ENCODE measurements at places on chromosomes 1 and 21. TPM values are rescaled to one million over a fixed set of nuclear protein-coding genes. Genes with fewer than 3 reads are reported as not detected.

DNA sequence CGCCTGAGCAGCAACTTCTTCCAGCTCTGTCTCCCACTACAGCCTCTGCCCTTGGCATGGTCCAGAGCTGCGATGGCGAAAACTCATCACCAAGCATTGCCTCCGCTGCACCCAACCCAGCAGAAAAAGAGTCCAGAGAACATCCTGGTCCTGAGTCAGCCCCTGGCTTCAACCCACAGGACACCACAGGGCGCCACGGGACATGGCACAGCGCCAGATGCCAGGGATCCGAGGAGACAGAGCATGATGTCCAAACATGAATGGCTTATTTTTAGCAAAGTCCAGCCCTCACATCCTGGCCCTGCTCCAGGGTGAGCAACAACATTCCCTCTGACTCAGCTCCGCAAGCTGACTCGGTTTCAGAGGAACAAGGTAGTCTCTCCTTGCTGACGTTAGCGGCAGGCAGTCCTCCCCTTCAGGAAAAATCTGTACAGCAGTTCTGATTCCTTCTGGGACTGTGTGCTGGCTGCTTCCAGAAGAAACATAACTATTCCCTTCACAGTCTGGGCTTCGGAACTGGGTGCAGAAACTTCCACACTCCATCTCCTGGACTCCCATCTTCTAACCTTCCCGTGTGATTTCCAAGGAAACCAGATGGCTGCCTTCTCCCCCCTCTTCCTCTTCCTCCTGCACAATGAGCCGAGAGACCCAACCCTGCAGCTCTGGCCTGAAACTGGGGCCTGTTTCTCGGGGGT, 131.3 kb downstream of the TOMM20 start:
- no peaks in the 10 kb centered on the region for H3K27me3 ChIP-seq
- H3K27ac ChIP-seq = peak overlapping the region; percentile 99
- H3K36me3 ChIP-seq = no peaks in the 10 kb centered on the region
- peak overlapping the region; percentile 53 for H3K4me3 ChIP-seq
- H3K4me1 ChIP-seq = peaks cover 46% of the 10 kb centered on the region

DNA sequence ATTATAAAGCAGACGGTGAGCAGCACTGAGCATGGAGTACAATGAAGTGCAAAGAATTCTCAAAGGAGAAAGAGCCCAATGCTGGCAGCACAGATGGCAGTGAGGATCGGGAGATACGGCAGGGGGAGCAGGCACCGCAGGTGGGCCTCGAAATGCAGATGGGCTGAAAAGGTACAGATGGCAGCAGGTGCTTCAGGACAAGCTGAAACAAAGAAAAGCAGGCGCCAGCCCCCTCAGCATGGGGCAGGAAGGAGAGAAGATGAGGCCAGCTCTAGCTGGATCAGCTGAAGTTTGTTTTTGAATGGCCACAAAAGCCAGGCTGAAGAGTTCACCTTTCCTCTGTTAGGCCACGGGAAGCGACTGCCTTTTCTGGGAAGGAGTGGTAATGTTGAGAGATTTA, 7.7 kb downstream of the CFAP298 start:
- peak; percentile 50 for DNase-seq
- H3K36me3 ChIP-seq = peaks cover 32% of the 10 kb centered on the region
- H3K4me1 ChIP-seq = no peaks in the 10 kb centered on the region
- no peak overlapping the region for H3K4me3 ChIP-seq
- H3K27ac ChIP-seq = no peak overlapping the region

DNA sequence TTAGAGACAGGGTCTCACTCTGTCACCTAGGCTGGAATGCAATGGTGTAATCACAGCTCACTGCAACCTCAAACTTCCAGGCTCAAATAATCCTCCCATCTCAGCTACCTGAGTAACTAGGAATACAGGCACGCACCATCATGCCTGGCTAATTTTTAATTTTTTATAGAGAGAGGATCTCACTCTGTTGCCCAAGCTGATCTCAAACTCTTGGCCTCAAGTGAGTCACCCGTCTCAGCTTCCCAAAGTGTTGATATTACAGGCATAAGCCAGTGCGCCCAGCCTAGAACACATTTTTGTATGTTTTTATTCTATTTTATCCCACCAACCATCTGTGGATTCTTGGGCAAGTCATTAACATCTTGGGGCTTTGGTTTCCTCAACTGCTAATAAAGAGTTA, 100.5 kb downstream of the AK5 start:
- peaks cover 22% of the 10 kb centered on the region for H3K4me1 ChIP-seq
- H3K36me3 ChIP-seq = no peaks in the 10 kb centered on the region
- H3K27me3 ChIP-seq = no peaks in the 10 kb centered on the region
- no peak overlapping the region for H3K4me3 ChIP-seq
- DNase-seq = no peak

DNA sequence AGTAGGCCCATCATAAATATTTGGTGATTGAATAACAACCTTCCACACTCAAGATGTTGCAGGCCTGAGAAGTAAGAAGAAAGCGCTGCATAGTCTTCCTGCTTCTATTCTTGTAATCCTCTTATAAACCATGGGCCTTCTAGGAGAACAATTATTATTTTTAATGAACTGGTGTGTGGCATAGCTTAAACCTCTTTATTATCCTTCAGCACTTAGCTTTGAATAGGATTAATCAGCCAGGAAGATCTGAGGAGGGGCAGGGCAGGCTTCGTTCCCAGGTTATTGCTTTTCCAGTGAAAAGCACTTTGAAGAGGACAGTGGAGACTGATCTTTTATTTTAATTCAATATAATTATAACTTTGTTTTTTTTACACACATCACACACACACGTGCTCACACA, 42.3 kb downstream of the KIF26B start:
- peaks cover 36% of the 10 kb centered on the region for H3K4me1 ChIP-seq
- no peak for DNase-seq
- no peaks in the 10 kb centered on the region for H3K27me3 ChIP-seq
- H3K27ac ChIP-seq = peak overlapping the region; percentile 15

GRCh38 chr1:160541622-160542302, 18.7 kb upstream of the SLAMF6 start:
- H3K4me3 ChIP-seq = no peak overlapping the region
- DNase-seq = no peak
- H3K36me3 ChIP-seq = no peaks in the 10 kb centered on the region

GRCh38 chr1:155191904-155192303, 15.8 kb downstream of the THBS3 start:
- peaks cover 4% of the 10 kb centered on the region for H3K36me3 ChIP-seq
- peaks cover 47% of the 10 kb centered on the region for H3K4me1 ChIP-seq
- peak; percentile 87 for DNase-seq
- H3K4me3 ChIP-seq = no peak overlapping the region
- H3K27me3 ChIP-seq = no peaks in the 10 kb centered on the region

DNA sequence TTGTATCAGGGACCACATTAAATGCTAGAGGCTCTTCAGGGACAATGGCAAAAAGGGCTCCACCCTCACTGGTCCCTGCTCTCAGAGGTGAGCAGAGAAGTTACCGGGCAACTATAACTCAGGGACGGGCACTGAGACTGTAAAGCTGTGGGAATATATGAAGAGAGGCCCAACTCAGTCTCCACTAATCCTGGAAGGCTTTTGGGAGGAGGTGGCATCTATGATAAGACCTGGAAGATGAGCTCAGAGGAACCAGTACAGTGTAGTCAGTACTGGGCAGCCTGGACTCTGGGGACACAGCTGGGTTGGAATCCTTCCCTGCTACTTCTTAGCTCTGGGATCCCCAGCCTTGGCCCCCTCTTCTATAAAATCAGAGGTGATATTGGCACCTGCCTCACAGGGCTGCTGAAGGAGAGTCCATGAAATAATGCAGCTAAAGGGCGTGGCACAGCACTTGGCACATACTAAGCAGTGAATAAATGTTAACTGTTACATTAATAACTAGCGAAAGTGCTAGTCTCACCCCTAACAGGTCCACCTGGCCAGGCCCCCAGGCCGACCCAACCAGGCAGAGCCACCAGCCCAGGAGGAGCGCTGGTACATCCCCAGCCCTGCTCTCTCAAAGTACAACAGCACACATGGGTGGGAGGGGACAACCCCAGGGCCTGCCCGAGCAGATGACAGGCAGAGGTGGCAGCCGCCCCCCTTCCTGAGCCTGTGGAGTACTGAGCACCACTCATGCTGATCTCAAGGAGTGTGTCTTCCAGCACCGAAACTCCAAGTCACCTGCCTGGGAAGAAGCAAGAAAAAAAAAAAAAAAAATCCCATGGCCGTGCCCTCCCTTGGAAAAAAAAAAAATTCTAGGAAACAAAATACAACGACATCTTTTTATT, 62.7 kb downstream of the CASZ1 start:
- no peak for DNase-seq
- no peak overlapping the region for H3K27ac ChIP-seq
- H3K4me3 ChIP-seq = no peak overlapping the region
- H3K4me1 ChIP-seq = no peaks in the 10 kb centered on the region
- peaks cover 10% of the 10 kb centered on the region for H3K27me3 ChIP-seq
- no peaks in the 10 kb centered on the region for H3K36me3 ChIP-seq

GRCh38 chr1:1435106-1435903, at the start of gene VWA1:
Gene VWA1, plus strand, starts transcription at chr1:1435690. Its CDS starts 59 bp downstream, at chr1:1435749.
- DNase-seq = no peak
- H3K27me3 ChIP-seq = no peaks in the 10 kb centered on the region
- H3K4me1 ChIP-seq = peaks cover 33% of the 10 kb centered on the region

GRCh38 chr1:6106321-6106731, 60.6 kb downstream of the KCNAB2 start:
- H3K27ac ChIP-seq = no peak overlapping the region
- H3K36me3 ChIP-seq = no peaks in the 10 kb centered on the region
- no peaks in the 10 kb centered on the region for H3K4me1 ChIP-seq

- no peak overlapping the region for H3K4me3 ChIP-seq
- no peaks in the 10 kb centered on the region for H3K27me3 ChIP-seq
- DNase-seq = no peak
- no peak overlapping the region for H3K27ac ChIP-seq
- H3K36me3 ChIP-seq = no peaks in the 10 kb centered on the region
Measured at GRCh38 chr1:164223378-164223777, 335.6 kb upstream of the PBX1 start.

GRCh38 chr1:165875171-165875570, 47.8 kb downstream of the UCK2 start:
- H3K27ac ChIP-seq = peak overlapping the region; percentile 17
- H3K36me3 ChIP-seq = peaks cover 4% of the 10 kb centered on the region
- H3K27me3 ChIP-seq = no peaks in the 10 kb centered on the region

DNA sequence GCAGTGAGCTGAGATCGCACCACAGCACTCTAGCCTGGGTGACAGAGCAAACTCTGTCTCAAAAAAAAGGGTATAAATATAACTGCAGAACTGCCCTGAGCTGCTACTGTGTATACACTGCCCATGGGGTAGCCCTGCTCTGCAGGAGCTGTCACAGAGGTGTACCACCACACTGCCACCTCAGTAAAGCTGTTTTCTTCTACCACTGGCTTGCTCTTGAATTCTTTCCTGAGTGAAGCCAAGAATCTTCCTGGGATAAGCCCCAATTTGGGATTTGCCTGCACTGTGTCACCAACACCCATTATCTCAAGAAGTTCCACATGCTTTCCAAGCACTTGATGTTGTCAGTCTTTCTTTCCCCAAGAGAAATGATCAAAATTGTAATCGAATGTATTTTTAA, 30.6 kb upstream of the SLC6A9 start:
- H3K27me3 ChIP-seq = peaks cover 12% of the 10 kb centered on the region
- H3K4me3 ChIP-seq = no peak overlapping the region
- H3K36me3 ChIP-seq = no peaks in the 10 kb centered on the region
- H3K27ac ChIP-seq = no peak overlapping the region
- no peaks in the 10 kb centered on the region for H3K4me1 ChIP-seq

GRCh38 chr1:44200336-44200735, 12.9 kb upstream of the DMAP1 start:
- H3K4me3 ChIP-seq = no peak overlapping the region
- no peak overlapping the region for H3K27ac ChIP-seq
- H3K27me3 ChIP-seq = peaks cover 2% of the 10 kb centered on the region
- H3K4me1 ChIP-seq = no peaks in the 10 kb centered on the region
- no peak for DNase-seq

GRCh38 chr1:193568512-193568911, 382.1 kb upstream of the B3GALT2 start:
- no peak overlapping the region for H3K27ac ChIP-seq
- no peak overlapping the region for H3K4me3 ChIP-seq
- H3K4me1 ChIP-seq = peaks cover 20% of the 10 kb centered on the region
- no peak for DNase-seq
- H3K36me3 ChIP-seq = peaks cover 12% of the 10 kb centered on the region

GRCh38 chr1:198263186-198263585, 106.4 kb downstream of the NEK7 start:
- H3K27me3 ChIP-seq = no peaks in the 10 kb centered on the region
- H3K4me1 ChIP-seq = peaks cover 46% of the 10 kb centered on the region
- H3K36me3 ChIP-seq = peaks cover 4% of the 10 kb centered on the region
- DNase-seq = no peak
- no peak overlapping the region for H3K27ac ChIP-seq

GRCh38 chr1:53025034-53025768, 36.8 kb upstream of the PODN start:
- peaks cover 2% of the 10 kb centered on the region for H3K36me3 ChIP-seq
- H3K27ac ChIP-seq = no peak overlapping the region
- no peak overlapping the region for H3K4me3 ChIP-seq

GRCh38 chr21:39012326-39013230, 170.7 kb downstream of the PSMG1 start:
- no peak overlapping the region for H3K4me3 ChIP-seq
- no peaks in the 10 kb centered on the region for H3K27me3 ChIP-seq
- H3K27ac ChIP-seq = no peak overlapping the region
- peaks cover 9% of the 10 kb centered on the region for H3K4me1 ChIP-seq
- DNase-seq = no peak

GRCh38 chr1:54486907-54487306, 61.1 kb upstream of the ACOT11 start:
- H3K27me3 ChIP-seq = peaks cover 2% of the 10 kb centered on the region
- DNase-seq = no peak
- H3K36me3 ChIP-seq = no peaks in the 10 kb centered on the region
- H3K4me3 ChIP-seq = no peak overlapping the region

GRCh38 chr1:145786271-145786670, 37.6 kb downstream of the RNF115 start:
- DNase-seq = no peak
- H3K36me3 ChIP-seq = peaks cover 2% of the 10 kb centered on the region
- H3K4me3 ChIP-seq = no peak overlapping the region
- H3K27ac ChIP-seq = no peak overlapping the region

- peaks cover 10% of the 10 kb centered on the region for H3K27me3 ChIP-seq
- H3K4me3 ChIP-seq = no peak overlapping the region
- no peaks in the 10 kb centered on the region for H3K36me3 ChIP-seq
- H3K4me1 ChIP-seq = no peaks in the 10 kb centered on the region
- DNase-seq = no peak
- no peak overlapping the region for H3K27ac ChIP-seq
Measured at GRCh38 chr1:199794105-199794863, 233.2 kb upstream of the NR5A2 start.

DNA sequence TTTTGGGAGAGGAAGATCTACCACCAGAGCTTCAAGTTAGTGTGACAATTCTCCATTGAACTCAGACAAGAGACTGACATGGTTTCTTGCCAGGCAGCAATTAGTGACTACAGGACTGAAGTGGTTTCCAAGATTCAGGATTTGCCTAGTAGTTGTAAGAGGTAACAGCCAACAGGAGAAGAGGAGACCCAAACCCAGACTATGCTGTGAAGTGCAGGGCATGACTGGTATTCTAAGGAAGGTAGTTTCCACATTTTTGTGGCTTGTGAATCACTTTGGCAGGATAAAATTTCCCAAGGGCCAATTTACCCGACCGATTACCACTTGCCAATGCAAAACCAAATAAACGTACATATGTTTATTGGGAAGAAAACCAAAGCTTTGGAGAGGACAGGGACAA, 14.7 kb upstream of the RAP1A start:
- H3K27ac ChIP-seq = no peak overlapping the region
- no peak overlapping the region for H3K4me3 ChIP-seq
- no peaks in the 10 kb centered on the region for H3K27me3 ChIP-seq
- no peaks in the 10 kb centered on the region for H3K36me3 ChIP-seq
- DNase-seq = no peak

Gene MX2
- total RNA-seq = not detected

Gene DIRAS3
- total RNA-seq = 0.36 TPM

Gene SELENON
- total RNA-seq = 99.5 TPM

Gene PROX1
- 0.32 TPM for total RNA-seq

Gene GNAT2
- not detected for total RNA-seq

Gene SYTL1
- total RNA-seq = 0.82 TPM

Gene TEKT2
- total RNA-seq = not detected

Gene S1PR1
- 0.17 TPM for total RNA-seq

Gene FAM72C
- total RNA-seq = not detected
